Activated CD4-positive, alpha-beta T cell treated with anti-CD3 and anti-CD28 coated beads for 36 hours (primary cell): ENCODE measurements at places on chromosomes 2 and 18.

GRCh38 chr2:26235089-26235488, 9.3 kb downstream of the HADHA start:
- DNase-seq, result no peak

DNA sequence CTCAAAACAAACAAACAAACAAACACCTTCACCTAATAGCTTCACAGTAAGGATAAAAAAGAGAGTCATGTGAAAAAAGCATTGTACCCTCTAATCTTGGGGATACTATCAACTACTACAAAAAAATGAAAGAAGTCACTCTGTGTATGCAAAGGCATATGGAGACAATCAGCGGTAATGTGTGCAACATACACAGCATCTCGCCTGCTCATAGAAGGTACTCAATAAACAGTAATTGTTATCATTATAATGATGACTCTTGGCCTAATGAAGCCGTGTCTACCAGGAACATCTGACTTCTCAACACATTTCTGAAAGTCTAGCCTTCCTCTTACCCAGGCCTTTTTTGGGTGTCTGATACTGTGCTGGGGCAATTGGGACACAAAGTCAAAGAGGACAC, 55.3 kb downstream of the MYCN start:
- no peak for DNase-seq

GRCh38 chr18:45498287-45498658, 117.0 kb upstream of the SLC14A2 start:
- no peak for DNase-seq

GRCh38 chr18:8745355-8746014, 40.1 kb downstream of the MTCL1 start:
- DNase-seq, result no peak

DNA sequence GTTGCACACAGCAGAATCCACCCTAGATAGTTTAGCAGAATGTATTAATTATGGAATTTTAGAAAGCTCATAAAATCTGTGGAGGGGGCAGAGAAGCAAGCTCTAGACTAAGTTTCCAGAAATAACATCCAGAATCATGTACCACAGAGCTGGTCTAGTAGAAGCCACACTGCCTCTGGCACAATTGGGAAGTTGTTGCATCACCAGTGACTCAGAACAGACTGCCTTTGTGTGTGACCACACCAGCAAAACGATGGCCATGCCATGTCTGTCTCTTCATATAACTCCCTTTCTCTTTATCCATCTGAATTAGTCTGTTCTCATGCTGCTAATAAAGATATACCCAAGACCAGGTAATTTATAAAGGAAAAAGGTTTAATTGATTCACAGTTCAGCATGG, 158.9 kb downstream of the CCDC148 start:
- no peak for DNase-seq

DNA sequence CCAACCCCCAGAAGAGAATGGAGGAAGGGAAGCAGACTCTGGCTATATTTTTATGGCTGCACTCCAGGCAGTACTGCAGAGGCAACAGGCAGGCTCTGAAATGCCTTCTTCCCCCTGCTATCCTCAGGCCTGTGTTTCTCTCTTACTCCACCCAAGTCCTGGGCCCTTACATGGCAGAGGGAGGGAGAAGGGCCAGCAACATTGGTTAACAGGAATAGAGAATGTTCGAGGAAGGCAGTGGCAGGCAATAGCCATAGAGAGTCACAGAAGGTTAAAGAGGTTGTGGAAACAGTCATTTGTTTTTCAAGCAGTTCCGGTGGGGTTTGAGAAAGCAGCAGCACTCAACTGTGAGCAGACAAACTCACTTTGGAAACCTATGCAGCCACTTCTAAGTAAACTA, 15.1 kb upstream of the DARS1 start:
- no peak for DNase-seq

DNA sequence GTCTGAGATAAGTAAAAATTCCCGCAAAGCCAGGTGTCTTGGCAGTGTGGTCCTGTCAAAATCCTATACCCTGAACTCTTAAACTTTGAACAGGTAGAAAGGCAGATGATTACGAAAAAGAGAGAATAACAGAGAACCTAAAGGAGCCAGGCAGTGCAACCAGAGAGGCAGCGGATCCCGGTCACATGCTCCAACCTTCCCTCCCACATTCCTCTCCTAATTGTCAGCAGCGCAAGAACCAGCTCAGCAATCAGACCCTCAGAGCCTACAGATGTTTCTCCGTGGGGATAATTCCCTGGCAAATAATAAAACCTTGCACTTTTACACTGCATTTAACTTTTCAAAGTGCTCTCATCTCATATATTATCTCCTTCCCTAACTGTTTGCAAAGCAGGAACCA, 124.8 kb downstream of the EPHA4 start:
- no peak for DNase-seq

DNA sequence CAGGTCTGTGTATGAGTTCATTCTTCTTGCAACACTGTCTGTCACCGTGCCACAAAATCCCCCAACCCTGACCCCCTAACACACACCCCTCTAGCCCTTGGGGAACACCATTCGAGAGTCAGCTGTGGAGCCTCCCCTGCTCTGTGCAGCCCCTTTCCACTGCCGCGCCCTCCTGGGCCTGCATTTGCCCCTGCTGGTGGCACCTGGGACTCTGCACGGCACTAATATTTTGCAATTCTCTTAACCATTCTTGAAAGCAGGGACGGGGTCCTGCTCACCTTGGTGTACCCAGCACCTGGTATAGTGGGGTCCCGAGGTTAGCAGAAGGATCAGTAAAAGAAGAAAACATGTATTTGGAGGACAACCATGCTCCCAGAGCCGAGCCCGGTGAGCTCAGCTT, 124.0 kb downstream of the HDAC4 start:
- peak; percentile 14 for DNase-seq
